ENCODE measurements at places on chromosomes 1 and 21.

- no peak for DNase-seq
Observed at GRCh38 chr1:157488156-157488555, 64.2 kb downstream of the FCRL5 start.

GRCh38 chr21:46142582-46143473 is 12.6 kb downstream of the FTCD start:
- no peak for DNase-seq

GRCh38 chr1:63142001-63142400 is 180.4 kb upstream of the FOXD3 start:
- no peak for DNase-seq

DNA sequence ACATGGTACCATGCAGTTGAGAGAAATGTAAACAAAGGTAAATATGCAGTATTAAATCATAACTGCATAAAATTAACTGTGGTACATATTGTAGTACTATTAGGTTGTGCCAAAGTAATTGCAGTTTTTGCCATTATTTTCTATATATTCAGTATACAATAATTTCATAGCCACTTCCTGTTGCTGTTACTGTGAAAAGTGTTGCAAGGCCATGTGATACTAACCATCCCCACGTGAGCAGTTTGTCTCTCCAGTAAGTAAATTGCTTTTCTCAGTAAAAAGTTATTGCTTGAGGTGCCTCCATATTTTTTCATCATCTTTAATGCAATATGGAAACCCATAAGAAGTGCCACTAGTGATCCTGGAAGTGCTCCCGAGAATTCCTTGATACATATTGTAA is 19.6 kb upstream of the METTL18 start:
- DNase-seq: no peak

DNA sequence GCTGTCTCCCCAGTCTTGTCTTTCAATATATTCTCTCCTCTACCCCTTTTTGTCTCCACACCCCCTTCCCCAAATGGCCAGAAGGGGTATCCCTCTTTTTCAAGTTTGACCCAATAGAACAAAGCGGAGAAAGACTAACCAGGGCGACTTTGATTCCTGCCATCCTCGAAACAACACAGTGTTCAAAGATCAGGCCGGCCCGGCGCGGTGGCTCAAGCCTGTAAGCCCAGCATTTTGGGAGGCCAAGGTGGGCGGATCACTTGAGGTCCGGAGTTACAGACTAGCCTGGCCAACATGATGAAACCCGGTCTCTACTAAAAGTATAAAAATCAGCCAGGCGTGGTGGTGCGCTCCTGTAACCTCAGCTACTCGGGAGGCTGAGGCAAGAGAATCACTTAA is 77.0 kb upstream of the IFNAR2 start:
- no peak for DNase-seq

- DNase-seq: no peak
Observed at GRCh38 chr1:36693161-36693525, 210.4 kb upstream of the CSF3R start.

DNA sequence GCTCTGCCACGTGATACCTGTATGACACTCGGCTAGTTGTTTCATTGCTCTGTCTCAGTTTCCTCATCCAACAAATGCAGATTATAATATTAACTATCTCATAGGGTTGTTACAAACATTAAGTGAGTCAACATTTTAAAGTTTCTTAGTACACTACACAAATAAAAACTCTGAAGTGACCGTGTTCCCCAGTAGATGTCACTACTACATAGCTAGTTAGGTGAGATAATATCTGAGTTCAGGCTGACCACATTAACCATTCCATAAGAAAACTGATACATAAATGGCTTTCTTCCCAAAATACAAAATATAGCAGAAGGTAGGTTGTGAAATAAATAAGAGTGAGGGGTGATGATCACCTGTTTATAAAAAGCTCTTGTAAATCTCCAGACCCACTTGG is 214.1 kb downstream of the NUF2 start:
- no peak for DNase-seq

- DNase-seq: no peak
Observed at GRCh38 chr1:228162286-228163006, 3.2 kb upstream of the IBA57 start.

GRCh38 chr1:19028546-19029129 is 72.2 kb upstream of the IFFO2 start:
- DNase-seq: no peak

GRCh38 chr21:43191521-43191920 is 22.7 kb downstream of the CRYAA start:
- DNase-seq: no peak

- DNase-seq: no peak
Observed at GRCh38 chr1:97201641-97202040, 480.1 kb downstream of the PTBP2 start.

GRCh38 chr1:235971020-235971419 is 93.9 kb downstream of the NID1 start:
- DNase-seq: no peak

- DNase-seq: no peak
Observed at GRCh38 chr1:55282058-55282457, 66.9 kb upstream of the USP24 start.

DNA sequence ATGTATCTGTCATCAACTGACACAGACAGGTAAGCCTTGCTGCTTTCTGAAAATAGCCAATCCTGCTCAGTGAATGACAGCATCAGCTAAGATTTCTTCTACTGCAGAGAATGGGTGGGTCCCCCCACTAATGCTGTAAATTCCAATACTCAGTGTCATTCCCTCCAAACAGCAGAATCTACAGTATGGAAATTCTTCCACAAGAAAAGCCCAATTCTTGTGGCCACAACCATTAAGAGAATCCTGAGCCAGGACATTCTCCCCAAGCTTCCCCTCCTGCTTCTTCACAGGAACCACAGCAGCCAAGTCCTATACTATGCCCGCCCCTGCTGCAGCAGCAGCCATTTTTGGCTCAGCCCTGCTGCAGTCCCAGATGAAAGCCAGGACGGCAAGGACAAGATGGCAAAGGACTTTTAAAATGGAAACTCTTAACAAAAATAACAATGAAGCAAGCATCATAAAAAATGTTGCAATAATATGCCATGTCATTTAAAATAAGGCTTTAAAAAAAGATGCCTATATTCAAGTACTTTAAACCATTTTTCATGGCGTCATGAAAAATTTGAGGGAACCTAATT is 26.8 kb downstream of the EIF4G3 start:
- no peak for DNase-seq

DNA sequence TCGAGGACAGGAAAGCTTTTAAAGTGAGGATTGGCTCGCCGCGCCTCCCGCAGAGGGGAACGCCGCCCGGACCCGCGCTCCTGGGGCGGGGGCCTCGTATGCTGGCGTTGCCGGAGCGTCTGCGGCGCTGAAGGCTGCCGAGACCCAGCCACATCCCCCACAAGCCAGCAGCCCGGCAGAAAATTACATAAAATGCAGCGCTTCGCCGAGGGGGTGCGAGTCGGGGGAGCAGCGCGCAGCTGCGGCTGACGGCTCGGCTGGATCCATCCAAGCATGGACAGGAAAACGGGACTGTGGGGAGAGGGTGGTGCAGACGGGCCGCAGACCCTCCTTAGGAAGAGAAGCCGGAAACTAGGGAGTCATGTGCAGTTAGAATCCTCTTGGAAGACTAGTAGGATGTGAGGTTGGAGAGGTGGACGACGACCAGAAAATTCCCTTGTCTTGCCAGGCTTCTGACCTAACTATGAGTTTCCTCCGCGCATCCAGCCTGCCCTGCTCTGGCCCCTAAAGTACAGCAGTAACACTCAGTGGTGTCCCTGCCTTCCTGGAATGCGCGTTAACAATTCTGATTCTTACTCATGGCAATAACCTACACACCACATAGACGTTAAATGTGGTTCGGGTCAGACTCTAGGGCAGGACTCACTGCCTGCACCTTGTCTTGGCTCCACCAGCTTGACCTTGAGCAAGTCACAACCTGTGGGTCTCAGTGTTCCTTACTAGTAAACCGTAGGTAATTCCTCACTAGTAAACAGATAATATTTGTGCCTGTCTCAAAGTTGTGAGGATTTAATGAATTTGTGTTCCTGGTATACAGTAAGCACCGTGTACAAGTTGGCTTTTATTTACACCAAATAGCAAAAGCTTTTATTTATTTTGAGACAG is 953 bp upstream of the BRWD1 start:
- DNase-seq: no peak

DNA sequence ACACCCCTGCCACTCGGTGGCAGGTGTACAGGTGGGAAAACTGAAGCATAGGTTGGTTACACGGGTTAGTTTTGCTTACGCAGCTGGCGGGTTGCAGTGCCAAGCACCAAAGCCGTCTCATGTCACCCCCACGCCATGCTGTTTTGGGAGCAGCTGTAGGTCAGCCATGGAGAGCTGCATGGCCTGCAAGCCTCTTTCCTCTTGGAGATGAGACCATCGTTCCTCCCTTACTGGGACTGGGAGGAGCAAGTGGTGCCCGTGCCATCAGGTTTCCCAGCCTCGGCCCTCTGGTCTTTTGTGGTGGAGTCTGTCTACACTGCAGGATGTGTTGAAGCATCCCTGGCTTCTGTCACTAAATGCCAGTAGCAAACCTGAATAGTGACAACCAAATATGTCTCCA is 46.9 kb downstream of the AJAP1 start:
- DNase-seq: no peak

- no peak for DNase-seq
Observed at GRCh38 chr1:118204105-118204504, 19.1 kb upstream of the SPAG17 start.

- DNase-seq: no peak
Observed at GRCh38 chr21:37751268-37751975, 164.8 kb downstream of the KCNJ6 start.

GRCh38 chr21:45299026-45299863 is 11.6 kb upstream of the POFUT2 start:
- no peak for DNase-seq

DNA sequence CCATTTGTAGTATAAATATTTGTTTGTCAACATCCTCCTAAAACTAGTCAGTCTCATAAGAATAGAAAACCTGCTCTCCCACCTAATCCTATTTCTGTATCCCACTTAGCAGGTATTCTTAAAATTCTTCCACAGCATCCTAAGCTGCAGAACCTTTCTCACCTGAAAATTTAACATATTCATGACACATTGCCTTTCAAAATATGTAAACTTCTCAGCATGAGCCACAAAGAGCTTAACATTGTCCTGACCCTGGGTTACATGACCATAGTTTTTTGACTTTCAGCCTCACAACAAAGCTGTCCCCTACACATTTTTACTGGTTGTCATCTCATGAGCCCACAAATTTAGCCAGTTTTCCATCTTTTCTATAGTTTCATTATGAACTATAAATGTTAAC is 712.1 kb downstream of the LTN1 start:
- no peak for DNase-seq

DNA sequence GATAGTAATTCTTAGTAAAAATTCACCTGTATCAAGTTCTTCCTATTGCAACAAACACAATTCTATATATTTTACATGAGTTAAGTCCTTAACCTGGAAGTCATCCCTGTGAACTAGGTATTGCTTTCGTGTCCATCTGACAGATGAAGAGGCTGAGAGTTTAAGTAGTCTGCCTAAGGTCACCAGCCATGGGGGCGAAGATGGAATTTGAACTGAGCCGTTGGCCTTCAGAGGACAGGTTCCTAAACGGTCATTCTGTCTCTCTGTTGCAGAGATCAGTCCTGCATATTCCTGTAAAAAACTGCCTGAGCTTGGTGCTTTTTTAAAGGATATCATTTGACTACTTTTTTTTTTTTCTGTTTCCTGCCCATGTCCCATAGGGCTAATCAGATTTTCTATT is 10.2 kb upstream of the POFUT2 start:
- DNase-seq: no peak

- DNase-seq: no peak
Observed at GRCh38 chr1:176577646-176578197, 114.7 kb downstream of the PAPPA2 start.

- no peak for DNase-seq
Observed at GRCh38 chr1:234593771-234594504, 16.0 kb downstream of the IRF2BP2 start.

DNA sequence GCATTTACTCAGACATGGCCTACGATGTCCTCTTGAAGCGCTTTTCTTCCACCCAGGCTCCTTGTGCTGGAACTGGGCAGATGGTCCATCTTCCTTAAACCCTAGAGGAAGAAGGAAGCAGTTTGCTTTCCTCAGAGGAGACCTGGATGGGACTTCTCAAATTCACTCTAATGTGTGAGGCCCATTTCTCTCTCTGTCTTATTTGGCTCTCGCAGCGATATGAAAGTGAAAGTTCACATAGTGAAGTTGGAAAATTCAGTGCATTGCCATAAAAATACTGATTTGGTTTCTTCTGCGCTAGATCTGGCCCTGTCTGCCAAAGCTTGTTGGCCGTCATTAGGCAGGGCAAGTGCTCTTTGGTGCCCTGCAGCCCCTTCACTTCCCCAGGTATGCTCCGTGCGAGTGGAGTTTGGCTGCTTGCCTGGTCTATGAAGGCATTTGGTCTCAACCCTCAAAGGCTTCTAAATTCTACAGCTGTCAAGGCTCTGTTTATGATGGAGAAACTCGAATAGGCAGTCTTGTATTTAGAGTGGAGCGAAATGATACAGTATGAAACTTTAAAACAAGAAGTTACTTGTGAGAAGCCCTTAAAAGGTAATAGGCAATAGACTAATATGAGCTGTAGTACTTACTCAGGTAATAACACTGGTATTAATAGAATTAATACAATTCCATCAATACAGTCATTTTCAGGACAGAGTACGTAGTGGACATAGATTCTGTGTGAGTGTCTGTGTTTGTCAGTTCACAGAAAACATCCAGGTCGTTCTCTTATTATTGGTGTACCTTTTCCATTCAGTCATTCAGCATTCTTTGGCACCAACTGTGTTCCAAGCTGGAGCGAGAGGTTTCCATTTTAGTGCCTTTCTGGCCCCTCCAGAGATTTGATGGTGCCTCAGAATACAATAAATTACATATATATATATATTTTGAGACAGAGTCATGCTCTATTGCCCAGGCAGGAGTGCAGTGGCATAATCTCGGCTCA is 20.5 kb downstream of the SZRD1 start:
- no peak for DNase-seq

GRCh38 chr1:39395357-39395831 is 96.0 kb upstream of the BMP8A start:
- no peak for DNase-seq

GRCh38 chr1:62530516-62531154 is 66.7 kb upstream of the ANGPTL3 start:
- no peak for DNase-seq

GRCh38 chr1:108699375-108700332 is 7.5 kb downstream of the PRPF38B start:
- DNase-seq: no peak

DNA sequence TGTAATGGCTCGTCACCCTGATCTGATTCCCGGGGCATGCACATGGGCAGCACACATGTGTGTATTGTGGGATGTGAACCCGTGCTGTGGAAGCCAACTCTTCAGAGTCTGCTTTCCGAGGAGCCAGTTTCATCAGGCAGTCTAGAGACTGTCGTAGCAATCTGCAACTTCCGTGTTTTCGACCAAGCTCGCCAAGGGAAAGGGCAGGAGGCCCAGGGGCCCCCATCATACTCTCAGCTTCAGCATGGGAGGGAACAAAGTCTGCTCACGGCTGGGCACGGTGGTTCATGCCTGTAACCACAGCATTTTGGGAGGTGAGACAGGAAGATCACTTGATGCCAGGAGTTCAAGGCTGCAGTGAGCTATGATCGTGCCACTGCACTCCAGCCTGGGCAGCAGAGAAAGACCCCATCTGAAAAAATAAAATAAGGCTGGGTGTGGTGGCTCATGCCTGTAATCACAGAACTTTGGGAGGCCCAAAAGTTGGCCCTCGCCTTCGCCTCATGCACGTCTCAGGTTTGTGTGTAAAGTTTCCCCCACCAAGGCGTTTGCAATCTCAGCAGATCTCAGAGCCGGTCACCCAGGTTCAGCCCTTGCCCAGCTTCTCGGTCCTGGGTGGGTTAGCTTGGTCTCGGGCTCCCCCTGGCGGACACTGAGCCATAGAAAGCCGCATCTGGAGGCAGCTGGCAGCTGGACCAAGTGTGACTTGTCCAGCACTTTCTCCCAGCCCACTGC is 48.5 kb upstream of the SLC25A33 start:
- peak; percentile 57 for DNase-seq
